ENCODE measurements at places on chromosomes 6 and 20. TPM values are rescaled to one million over a fixed set of nuclear protein-coding genes. Genes with fewer than 3 reads are reported as not detected.

The EDN3 gene
- not detected for total RNA-seq

DNA sequence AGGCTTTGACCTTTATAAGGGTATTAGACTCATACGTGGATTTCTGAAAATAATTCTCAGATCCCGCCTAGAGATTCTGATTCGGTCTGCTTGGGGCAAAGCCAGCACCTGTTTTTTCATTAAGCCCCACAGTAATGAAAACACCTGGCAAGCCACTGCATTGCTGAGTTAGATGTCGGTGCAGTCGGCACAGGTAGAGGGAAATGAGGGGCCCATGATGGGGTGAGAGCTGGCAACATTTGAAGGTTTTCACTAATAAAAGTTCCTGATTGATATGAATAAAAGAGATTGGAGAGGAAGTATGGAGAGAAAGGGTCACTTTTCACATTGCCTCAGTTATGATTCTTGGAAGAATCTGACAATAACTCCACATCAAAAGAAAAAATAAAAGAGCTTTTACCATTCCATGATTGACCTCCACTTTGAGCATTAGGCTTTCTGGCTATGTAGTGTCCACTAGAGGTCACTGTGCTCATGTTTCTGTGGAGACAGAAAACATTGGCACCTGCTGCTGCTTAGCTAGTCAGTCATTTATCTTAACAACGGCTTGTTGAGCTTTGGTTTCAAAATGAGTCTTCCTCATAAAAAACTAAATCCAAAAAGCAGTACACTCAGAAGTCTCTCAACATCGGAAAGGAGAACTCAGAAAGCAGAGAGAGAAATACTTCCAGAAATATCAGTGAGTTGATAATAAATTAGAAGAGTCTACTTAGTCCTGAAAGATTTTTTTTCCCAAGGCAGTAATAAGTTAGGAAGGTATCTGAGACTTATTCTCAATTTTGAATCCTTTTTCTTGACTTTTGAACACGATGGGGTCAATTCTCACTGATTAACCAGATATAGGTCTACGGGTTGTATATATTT lies 53.3 kb upstream of the KLHL31 start:
- peak; percentile 44 for DNase-seq

The MUCL3 gene
- total RNA-seq, result 168 TPM

The MYMX gene
- not detected for total RNA-seq

GRCh38 chr20:37362821-37363220 lies 16.9 kb downstream of the SRC start:
- no peak for DNase-seq

The PRPH2 gene
- total RNA-seq, result 1.2 TPM

DNA sequence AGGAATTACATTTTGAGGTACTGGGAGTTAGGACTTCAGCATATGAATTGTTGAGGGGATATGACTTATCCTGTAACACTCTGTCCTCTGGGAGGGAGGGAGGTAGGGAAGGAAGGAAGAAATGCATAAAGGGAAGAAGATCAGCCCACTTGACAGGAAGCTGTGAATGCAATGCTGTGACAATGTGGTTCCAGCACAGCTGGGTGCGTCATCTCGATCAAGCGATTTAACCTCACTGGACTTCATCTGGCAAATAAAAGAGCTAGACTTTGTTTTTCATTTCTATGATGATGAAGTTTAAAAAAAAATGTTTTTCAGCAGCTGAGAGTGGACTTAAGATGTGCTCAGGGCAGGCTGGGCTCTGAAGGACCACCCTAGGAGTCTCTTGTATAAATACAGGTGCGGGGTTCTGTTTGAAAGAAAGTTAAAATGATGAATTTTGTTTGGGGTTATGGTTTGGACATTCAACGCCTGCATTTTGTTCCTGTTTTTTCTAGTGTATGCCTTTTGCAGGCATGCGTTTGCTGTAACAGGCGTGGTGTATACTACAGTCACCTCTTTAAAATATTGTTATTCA lies 178.1 kb downstream of the RIMS1 start:
- DNase-seq, result peak; percentile 26

GRCh38 chr20:11726026-11726425 lies 191.7 kb upstream of the BTBD3 start:
- no peak for DNase-seq

The RCAN2 gene
- total RNA-seq, result 19.1 TPM

The TEAD3 gene
- 19.1 TPM for total RNA-seq

GRCh38 chr6:78770765-78771164 lies 96.6 kb upstream of the IRAK1BP1 start:
- DNase-seq, result no peak

Measured in stomach (tissue), 19 donors.